ENCODE measurements at places on chromosomes 16 and 17.

GRCh38 chr16:10031955-10032354 lies 150.3 kb downstream of the GRIN2A start:
- no peak for DNase-seq

GRCh38 chr17:35046740-35047283 lies 16.7 kb downstream of the RFFL start:
- DNase-seq, result peak; percentile 50

DNA sequence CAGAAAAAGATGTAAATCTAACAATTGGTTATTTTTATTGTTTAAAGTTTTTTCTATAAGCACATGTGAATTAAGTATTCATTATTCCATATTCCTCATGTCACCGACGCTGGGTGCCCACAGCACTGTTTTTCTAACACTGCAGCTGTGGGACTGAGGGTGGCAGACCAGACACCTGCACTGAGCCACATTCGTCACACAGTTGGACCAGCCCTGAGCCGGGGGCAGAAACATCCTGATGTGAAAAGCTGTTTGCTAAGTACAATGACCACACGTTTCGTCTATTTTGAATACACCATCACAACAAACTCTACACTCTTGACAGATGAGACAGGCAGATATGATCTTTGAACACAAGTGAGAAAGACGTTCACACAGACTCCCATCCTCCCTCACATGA lies 749.5 kb downstream of the KCNJ18 start:
- DNase-seq, result no peak

DNA sequence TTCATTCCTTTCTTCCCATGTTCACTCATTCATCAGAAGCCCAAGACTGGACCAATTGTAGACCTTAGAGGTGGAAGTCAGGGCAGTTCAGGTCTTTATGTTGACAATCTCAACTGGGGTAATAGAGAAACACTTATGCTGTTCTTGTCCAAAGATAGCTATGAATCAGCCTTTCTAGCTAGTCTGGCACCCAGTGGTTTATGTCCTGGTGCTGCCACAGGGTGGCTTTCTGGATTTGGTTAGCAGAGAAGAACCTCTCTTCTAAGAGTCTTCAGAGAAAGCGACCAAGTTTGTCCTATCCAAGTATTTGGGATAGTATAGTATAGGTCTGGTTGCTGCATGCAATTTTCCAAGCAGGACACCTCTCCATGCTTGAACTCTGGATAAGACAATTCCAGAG lies 83.3 kb downstream of the NOG start:
- no peak for DNase-seq

- DNase-seq, result no peak
Observed at GRCh38 chr17:33776903-33777302, 478.2 kb upstream of the CCL2 start.

DNA sequence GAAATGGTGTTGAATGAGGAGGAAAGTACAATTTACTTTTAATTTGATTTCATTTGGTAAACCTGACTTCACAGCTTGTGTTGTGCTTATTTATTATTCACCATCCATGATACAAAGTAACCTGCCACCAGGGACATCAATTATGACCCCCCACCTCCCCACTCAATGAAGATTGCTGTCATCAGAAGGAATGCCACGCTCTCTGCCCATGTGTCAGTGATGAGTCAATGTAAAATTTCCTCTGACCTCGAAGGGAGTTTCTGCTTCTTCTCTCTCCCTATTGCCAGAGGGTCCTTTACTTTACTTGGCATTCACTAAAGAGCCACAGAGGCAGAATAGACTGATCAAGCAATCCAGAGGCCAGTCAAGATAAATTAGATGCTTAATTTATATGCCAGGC lies 759.7 kb downstream of the CDH11 start:
- DNase-seq, result no peak
